ENCODE measurements at places on chromosomes 6 and 20.
A peak's percentile ranks its signal among the peaks of the same experiment; 100 is the strongest.

DNA sequence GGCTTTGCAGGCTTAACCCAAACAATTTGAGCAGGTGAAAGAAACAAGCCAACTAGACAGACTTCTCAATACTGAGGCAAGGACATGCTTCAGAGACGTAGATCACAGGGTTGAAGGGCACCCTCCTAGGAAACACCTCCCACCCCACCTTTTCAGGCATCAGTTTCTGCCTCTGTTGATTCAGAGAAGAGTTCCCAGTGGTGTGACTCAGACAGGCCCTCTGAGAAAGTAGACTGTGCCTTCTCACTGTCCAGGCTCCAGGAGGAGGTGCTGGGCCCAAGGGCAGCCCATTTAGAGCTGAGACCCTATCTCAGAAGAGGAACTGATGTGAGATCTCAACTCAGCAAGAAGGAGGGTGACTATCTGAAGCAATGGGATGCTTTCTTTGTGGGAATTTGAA lies 108.1 kb downstream of the FAM50B start:
- no peak for DNase-seq

- DNase-seq: no peak
These were observed 35.1 kb upstream of the HS3ST5 start for GRCh38 chr6:114377881-114378280.

GRCh38 chr6:89508755-89509563 lies 76.0 kb downstream of the ANKRD6 start:
- no peak for DNase-seq

DNA sequence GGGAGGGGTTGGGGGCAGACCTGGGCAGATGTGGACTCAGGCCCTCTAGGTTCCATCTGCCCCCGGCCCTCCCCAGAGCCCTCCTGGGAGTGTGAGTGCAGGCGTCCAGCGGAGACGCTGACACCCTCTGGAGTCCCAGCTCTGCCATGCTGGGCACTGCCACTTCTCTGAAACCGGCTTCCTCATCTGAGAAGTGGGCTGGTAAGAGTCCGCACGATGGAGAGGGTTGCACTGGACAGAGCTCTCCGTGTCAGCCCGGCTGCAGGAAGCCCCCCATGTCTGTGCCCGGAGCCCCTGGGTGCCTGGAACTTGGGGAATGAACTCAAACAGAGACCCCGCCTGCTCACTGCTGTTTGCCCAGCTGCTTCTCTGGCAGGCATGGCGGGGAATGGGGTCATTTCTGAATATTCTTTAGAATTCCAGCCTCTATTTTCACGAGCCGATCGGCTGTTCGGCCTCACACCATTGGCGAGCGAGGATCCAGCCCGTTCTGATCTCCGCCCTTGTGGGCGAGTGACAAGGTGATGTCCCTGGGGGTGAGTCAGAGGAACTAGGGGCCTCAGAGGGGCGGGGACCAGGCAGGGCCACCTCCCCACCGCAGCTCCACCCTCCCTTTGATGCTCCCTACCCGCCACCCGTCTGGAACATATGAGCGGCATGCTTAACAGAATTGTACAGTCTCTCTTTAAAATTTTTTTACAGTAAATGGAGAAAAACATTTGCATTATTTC lies 47.8 kb upstream of the GATA5 start:
- DNase-seq: peak; percentile 72

DNA sequence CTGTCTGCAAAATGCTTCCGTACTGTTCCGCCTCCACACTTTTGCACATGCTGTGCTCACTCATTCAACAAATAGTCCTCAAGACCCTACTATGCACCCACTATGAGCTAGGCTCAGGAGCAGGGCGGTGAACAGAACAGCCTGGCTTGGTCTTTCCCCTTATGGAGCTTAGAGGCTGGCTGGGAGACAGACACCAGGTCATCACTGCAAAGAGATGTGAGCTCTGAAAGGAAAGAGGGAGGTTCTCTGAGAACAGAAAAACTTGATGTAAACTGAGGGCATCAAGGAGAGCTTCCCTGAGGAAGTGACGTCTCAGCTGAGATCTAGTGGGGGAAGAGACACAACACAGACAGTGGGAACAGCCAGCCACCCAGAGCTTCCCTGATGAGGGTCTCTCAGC lies 31.0 kb upstream of the TGM2 start:
- no peak for DNase-seq

DNA sequence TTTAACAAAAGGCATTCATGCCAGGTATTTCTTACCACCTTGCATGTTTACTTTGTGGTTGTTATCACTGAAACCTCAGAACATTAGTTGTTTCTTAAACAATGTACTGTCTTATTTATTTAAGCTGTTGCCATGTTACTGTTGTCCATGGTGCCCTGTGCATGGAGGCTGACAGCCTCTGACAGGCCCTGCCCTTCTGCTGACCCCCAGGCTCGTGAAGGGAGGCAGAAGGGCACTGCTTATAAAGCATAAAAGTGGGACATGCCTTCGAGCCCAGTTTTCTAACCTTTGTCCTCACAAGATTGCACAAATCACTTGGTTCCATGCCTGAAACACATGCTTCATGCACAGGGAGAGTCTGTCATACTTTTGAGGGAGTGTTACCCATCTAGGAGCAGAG lies 46.7 kb upstream of the CLIC5 start:
- no peak for DNase-seq

GRCh38 chr6:43903739-43904290 lies 133.8 kb downstream of the VEGFA start:
- no peak for DNase-seq

DNA sequence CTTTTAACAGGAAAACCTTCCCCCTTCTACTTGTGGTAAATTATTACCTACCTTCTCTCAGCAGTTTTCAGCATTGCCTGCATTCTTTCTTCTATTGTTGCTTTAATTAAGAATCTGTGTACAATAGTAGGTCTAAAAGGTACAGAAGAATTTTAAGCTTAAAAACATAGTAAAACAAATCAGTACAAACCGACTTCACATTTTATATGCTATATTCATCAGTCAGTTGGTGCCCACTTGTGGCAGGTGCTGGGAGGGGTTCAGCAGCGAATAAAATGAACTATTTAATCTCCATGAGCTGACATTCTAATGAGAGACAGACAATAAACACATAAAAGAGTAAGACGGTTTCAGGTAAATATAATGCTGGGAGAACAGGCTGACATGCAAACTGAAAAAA lies 73.4 kb upstream of the FBXO30 start:
- peak; percentile 7 for DNase-seq

DNA sequence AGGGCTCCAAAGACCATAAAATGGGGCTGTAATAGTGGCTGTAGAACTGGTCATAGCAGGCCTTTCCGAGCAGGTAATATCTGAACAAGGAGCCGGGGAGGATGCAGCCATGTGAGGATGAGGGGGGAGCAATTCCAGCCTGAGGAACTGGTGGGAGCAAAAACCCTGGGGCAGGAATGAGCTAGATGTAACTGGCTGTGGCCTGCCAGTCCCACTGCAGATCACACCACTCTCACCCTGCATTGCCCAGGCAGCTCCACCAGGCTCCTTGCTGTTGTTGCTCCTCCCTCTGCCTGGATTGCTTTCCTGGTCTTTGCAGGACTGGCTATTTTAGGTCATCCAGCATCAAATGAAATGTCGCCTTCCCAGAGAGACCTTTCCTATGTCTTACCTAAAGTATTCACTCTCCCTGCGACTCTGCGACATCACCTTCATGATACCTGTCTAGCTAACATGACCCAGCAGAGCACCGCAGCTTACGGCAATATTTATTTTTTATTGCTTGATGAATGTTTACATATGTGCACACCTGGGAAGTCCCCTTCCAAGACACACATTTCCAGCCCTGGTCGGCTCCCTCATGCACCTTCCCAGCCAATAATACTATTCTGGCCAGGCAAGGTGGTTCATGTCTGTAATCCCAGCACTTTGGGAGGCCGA lies 2.4 kb upstream of the ZFP64 start:
- DNase-seq: no peak

- no peak for DNase-seq
These were observed 41.5 kb upstream of the TENT5A start for GRCh38 chr6:81793821-81794475.

DNA sequence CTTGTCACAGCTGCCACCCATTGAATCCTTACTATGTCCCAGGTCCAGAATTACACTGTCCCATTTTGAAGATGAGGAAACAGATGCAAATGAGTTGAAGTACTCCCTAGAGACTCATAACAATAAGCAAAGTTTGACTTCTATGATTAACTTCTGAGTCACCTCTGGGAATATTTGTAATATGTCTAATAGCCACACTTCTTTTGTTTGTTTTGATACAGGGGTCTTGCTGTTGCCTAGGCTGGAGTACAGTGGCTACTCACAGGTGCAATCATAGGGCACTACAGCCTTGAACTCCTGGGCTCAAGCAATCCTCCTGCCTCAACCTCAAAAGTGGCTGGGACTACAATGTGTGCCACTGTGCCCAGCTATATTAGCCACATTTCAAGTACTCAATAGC lies 11.4 kb upstream of the SOX12 start:
- DNase-seq: no peak

DNA sequence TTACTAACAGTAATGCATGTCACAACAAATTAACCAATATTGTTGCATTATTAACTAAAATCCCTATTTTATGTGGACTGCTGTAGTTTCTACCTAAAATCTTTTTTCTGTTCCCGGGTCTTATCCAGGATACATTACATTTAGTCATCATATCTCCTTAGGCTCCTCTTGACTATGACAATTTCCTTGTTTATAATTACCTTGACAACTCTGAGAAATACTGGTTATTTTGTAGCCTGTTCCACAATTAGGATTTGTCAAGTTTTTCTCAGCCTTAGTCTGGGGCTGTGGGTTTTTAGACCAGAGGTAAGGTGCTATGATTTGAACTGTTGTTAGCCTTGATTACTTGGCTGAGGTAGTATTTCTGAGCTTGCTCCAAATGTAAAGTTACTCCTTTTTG lies 3.7 kb downstream of the FBXO5 start:
- DNase-seq: no peak

- no peak for DNase-seq
These were observed 59.1 kb downstream of the ADGRF1 start for GRCh38 chr6:46983007-46983411.

DNA sequence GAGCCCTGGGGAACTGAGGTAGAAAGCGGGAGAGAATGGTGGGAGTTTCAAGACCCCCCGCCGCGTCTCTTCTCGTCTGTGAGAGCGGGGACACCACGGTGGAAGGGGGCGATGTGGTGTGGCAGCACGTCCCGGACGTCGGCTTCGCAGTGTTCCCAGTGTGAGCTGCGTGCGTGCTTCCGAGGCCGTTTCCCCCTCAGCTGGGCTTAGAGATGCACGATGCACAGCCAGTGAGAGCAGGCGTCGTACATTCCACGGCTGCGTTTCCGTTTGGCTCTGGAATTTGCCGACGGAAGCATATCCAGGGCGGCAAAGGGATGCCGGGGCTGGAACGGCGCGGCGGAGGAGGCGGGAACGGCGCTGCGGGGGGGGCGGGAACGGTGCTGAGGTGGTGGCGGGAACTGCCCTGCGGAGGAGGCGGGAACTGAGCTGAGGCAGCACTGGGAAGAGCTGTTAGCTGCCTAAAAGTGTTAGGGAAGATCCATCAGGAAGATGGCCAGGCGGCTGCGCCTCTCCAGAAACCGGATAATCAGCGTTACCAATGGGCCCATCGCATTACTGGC lies 37.7 kb downstream of the KIF25 start:
- DNase-seq: no peak

DNA sequence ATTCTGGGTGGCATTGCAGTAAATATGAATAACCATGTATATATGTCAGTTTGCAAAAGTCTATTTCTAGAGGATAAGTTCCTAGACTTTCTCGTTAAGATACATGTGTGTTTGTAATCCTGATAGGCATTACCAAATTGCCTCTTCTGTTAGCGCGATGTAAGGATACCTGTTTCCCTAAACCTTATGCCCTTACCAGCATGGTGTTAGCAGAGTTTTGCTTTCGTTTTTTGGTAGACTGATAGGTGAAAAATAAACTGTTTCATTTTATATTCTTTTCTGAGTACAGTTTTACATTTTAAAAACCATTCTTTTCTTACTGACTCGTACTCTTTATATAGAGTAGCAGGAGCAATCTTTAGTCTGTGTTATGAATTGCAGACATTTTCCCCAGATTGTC lies 32.3 kb downstream of the SNX9 start:
- no peak for DNase-seq

GRCh38 chr6:71478834-71479541 lies 190.4 kb downstream of the OGFRL1 start:
- no peak for DNase-seq

DNA sequence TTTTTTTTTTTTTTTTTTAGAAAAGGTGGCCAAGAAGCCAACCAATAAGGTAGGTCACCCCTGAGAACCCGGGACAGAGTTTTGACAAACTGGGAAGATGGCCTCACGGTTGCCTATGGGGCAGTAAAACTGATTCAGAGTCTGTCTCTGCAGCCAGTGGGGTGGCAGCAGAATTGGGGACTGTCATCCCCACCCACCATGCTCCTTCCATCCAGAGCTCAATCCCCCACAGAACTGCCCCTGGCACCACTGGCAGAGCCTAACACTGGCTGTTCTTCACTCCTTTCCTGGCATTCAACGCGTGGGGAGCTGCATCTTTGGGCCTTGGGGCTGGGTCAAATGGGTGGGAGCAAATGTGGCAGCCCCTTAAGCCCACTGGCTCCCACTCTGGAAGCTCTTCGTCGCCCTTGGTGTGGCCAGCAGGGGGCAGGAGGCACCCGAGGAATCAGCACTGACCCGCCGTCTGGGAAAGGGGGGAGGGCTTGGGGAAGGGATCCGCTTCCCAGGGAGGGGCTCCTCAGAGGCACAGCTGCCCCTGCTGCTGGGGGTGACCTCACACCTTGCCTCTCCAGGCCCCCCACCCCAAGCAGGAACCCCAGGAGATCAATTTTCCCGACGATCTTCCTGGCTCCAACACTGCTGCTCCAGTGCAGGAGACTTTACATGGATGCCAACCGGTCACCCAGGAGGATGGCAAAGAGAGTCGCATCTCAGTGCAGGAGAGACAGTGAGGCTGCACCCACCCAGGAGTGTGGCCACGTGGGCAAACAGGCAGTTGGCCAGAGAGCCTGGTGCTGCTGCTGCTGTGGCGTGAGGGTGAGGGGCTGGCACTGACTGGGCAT lies 10.4 kb downstream of the CD40 start:
- DNase-seq: no peak

DNA sequence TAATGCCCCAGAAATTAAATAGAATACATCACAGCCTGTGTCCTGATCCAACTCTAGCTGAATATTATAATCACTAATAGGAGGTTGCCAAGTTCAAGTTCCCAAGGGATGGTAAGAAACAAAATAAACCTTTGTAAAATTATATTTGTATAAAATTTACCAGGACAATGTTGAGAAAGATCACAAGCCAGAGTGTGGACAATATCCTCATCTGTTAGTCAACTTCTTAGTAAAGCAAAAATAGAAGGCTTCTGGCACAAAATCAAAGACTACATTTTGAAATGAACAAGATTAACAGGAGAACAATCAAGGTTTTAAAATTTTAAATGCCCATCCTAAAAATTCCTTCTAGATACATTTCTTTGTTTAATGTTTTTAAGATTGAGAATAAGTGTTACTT lies 290.4 kb upstream of the HSF2 start:
- no peak for DNase-seq

GRCh38 chr6:155954149-155954548 lies 498.5 kb upstream of the NOX3 start:
- no peak for DNase-seq

GRCh38 chr6:103507052-103507451 lies 1352.7 kb downstream of the HACE1 start:
- DNase-seq: no peak

GRCh38 chr20:13101706-13102105 lies 92.9 kb downstream of the SPTLC3 start:
- DNase-seq: no peak

- DNase-seq: no peak
These were observed 628.8 kb upstream of the CITED2 start for GRCh38 chr6:140003217-140003616.

GRCh38 chr6:129749749-129750120 lies 39.8 kb upstream of the ARHGAP18 start:
- peak; percentile 11 for DNase-seq
